ENCODE measurements at places on chromosomes 5 and 9.

DNA sequence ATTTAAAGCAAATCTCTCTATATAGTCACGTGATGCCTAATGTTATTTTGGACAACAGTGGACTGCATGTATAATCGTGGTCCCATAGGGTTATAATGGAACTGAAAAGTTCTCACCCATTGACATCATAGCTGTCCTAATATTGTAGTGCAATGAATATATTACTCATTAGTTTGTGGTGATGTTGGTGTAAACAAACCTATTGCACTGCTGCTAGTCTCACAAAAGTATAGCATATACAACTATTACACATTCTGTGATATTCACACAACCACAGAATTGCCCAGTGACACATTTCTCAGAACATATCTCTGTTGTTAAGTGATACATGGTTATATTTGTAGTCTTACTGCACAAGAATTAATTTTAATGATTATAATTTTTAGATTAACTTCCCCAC, 37.7 kb downstream of the IPO11 start:
- no peak for DNase-seq

- no peak for DNase-seq
These were observed 25.3 kb upstream of the TLR4 start for GRCh38 chr9:117678871-117679270.

DNA sequence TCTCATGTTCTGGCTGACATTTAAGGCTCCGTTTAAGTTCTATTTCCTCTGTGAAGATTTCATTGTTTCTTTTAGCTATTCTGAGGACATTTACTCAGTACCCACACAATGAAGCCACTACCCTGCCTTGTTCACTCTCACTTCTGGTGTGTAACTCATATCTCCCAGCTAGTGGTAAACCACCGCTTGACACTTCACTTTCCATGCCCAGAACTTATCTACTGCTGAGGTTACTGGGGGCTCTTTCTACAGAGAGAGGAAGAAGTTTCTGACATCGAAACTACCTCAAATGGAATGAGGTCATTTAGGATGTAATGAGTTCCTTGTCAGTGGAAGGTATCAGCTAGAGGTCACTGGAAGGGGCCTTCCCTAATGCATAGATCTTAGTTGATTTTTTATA, 501.5 kb downstream of the DMAC1 start:
- DNase-seq = no peak

DNA sequence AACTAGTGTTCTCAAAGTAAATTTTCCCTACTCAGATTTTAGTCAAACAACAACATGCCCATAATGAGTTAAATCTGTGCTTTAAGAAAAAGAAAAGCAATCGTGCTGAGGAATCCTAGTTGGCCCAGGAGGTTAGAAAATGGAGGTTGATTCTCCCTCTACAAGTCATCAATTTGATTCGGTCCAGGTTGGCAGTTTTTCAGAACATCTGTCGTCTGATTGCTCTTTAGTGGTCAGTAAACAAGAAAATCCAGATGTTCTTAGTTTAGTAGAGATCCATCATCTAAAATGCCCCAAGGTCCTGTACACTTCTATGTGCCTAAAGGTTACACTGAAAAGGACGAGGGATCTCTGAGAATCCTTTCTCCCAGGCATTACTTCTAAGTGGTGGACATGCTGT, 659.2 kb downstream of the MTRR start:
- DNase-seq = no peak

DNA sequence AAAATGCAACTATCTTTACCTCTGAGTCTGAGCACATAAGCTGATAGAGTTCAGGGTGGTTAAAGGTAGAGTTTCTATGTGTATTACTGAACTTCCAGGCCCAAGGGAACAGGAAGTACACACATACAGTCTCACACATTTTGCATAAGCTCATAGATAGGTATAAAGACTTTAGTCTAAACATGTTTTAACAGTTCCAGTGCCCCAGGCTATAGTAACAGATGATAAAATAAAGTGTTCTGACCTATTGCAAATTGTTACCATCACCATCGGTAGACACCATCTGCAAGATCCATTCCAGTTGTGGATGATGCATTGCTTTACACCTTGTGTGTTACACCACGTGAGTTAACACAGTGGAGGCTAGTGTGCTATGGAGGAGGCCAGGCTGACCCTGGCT, 95.8 kb downstream of the TMEM174 start:
- no peak for DNase-seq

GRCh38 chr9:13279284-13280141, at the start of gene MPDZ:
Gene MPDZ, minus strand, starts transcription at chr9:13279692. Its CDS starts 29,377 bp downstream, at chr9:13250315.
- peak; percentile 65 for DNase-seq

GRCh38 chr9:33867747-33868439, 50.9 kb downstream of the UBE2R2 start:
- DNase-seq = no peak

- no peak for DNase-seq
These were observed 9.6 kb downstream of the PSIP1 start for GRCh38 chr9:15501179-15501578.

GRCh38 chr5:136457390-136458013, 92.2 kb upstream of the TRPC7 start:
- no peak for DNase-seq

DNA sequence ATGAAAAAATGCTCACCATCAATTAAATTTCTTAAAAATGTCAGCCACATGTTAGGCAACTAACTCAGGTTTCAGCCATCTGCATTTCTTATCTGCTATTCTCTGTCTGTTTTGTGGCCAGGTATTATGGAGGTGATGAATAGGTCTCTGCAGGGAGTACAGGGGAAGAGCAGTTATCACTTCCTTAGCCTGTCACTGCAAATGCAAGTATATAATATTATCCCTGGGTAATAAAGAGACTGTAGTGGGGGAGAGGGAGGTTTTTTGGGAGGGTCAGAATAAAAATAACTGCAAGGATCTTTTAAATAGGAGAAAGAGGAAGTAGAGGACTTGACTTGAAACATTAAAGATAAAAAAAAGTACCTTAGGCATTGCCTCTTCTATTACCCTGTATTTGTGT, 49.6 kb upstream of the PTGER4 start:
- DNase-seq = no peak

DNA sequence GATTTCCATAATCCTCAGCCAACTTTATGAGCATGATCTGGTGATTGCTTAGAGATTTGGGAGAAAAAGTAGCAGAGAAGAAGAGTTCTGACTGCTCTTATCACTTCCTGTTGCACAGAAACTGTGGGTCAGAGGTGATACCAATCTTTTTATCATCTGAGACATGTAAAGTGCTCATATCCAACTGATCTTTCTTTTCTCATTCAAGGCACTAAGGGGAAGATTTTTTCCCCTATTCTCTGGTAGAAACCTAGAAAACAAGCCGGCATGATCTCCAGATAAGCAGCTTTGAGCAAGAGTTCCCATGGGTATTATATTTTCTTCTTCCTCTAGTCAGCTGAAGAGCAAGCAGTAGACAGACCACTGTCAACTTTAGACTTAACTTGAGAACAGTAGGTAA, 29.0 kb upstream of the GPR150 start:
- DNase-seq = no peak

GRCh38 chr5:56910210-56910965, 992 bp downstream of the SETD9 start:
- peak; percentile 15 for DNase-seq

DNA sequence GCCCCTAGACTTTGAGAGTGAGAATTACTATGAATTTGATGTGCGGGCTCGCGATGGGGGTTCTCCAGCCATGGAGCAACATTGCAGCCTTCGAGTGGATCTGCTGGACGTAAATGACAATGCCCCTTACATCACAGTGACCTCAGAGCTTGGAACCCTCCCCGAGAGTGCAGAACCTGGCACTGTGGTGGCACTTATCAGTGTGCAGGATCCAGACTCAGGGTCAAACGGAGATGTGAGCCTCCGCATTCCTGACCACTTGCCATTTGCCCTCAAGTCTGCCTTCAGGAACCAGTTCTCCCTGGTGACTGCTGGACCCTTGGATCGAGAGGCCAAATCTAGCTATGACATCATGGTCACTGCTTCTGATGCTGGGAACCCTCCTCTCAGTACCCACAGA, 1.3 kb downstream of the PCDHGC4 start:
- no peak for DNase-seq

GRCh38 chr5:64318175-64318574, 152.5 kb downstream of the RNF180 start:
- no peak for DNase-seq

DNA sequence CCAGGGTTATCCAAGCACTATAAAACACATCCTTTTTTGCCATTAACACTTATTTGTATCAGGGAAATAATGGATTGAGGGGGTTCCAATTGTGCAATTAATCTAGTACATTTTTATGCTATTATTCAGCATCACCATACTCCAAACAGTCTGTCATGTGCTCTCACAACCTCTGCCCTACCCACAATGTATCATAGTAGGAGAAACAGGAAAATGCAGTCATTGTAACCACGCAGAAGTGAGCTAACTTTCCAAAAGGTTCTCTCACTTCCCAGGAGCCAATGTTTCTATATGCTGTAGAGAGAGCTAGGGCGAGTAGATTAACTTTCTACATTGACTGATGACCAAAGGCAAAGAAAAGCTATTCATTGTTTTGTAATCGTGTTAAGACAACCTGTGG, 29.8 kb downstream of the DAB2 start:
- no peak for DNase-seq

DNA sequence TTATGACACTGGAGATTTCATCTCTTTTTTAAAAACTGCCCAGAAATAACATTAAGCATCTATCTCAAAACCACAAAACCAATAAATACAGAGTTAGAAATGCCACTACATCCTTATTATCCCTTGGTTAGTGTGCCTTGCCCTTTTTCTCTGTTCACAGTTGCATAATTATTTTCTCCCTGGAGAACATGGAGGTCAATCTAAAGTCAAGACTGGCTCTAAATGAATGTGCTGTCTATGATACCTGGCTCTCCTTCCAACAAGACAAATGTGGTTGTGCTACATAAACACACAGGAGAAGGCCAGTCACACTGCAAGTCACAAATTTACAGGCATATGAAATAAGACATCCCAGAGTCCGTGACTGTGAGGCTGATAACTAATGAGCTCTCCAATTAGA, 2.8 kb downstream of the FBN2 start:
- no peak for DNase-seq

DNA sequence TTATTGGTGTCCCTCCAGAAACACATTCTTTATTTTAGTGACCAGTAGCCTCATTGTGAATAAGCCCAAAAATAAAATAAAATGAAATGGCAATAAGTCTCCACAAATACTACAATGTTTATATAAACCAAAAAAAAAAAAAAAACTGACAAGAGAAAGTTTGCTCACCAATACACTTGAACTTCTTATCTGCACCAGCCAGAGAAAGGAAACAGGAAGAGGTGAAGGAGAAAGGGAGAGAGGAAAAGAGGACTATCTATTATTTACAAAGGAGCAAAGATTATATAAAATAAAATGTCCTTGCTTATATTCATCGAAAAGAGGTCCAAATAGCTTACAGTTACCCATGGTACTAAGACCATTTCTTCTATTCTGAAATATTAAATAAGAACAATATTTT, 176.4 kb upstream of the CCNG1 start:
- no peak for DNase-seq

- peak; percentile 42 for DNase-seq
These were observed 448 bp downstream of the RELL2 start for GRCh38 chr5:141637123-141637766.

DNA sequence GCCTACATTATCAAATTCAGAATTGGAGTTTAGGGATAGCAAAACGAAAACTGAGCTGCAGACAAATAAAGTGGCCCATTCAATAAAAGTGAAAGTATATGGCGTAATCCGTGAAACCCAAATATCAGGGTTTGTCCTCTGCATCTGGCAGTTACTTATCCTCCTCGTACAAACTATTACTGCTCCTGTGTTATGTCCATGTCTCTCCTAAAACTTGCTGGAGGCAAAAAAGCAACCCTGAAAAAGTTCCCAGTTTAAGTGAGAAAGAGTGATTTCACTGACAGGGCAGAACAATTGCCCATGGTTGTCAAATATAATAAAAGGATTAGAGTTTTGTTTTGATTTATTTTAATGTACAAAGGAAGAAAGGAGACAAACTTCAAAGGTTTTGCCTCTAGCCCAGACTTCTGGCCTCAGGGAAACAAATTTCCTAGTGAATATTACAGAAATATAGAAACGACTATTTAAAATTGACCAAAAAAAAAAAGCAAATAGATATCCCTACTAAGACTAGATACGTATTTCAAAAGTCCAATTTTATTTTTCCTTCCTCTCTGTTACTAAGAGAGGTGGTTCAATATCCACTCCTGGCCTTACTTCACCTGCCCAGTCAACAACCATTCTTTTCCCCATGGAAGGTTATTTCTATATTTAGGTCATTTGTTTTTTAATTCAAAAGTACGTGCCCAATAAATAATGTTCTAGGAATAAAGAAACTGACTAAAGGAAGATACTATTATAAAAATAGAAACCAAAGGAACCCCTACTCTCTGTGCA, 50.0 kb downstream of the NFIB start:
- no peak for DNase-seq

- no peak for DNase-seq
These were observed 74.8 kb downstream of the ZNF354C start for GRCh38 chr5:179135006-179135405.

DNA sequence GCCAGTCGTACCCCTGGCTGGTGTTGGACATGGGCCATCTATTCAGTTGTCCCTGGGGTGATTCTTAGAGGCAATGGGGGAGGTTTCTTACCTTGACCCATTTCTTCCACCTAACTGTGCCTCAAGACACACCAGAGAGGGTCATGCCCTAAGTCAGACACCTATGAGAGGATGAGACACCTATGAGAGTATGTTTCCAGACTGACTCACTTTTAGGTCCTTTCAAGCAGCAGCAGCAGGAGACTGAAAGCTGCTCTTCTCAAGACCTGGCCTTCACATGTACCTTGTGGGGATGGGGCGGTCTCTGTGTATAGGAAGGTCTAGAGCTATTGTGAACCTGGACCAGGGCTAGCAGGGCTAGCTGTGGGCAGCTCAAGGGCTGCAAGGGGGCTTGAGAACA, 130.1 kb downstream of the TENT4A start:
- no peak for DNase-seq

DNA sequence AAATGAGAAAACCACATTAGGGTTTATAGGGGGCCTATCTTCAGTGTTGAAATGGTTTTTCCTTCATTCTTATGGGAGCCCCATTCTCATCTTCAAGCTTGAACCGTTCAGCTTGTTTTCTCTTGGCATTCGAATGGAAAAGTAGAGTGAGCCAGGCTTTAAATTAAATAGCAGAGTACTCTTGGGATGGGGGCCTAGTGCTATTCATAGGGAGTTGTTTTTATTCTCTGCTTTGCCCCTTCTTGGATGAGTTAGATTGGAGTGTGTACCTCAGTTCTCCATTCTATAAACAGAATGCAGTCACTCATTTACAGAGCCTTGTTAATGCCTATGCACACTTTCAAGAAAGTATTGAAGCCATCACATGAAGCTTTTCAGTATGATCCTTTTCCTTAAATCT, 127.9 kb downstream of the FAM170A start:
- no peak for DNase-seq

- DNase-seq = no peak
These were observed 127.1 kb downstream of the DIRAS2 start for GRCh38 chr9:90515510-90515909.

All from HEK293T (cell line).